ENCODE measurements at places on chromosomes 4 and X.

- peaks cover 24% of the 10 kb centered on the region for H3K4me1 ChIP-seq
- no peak for DNase-seq
- H3K27me3 ChIP-seq, result peaks cover 95% of the 10 kb centered on the region
These were observed 11.3 kb downstream of the SHOX start for GRCh38 chrX:641671-642435.

DNA sequence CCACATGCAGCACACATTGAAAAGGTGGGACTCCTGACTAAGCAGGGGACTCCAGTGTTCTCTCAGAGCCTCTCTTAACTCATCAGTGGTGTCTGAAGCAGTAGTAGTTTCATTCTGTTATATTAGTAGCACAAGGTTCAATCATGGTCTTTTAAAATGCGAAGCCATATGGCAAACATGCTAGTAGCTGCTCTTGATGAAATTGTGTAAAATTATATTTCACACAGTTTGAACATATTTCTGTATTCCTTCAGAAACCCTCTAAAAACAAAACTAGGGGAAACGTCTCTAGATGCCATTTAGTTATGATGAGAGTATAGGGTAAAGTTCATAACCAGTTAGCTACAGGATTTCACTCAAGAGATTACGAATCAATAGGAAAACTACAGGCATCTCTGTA is 176.9 kb downstream of the DCTD start:
- H3K36me3 ChIP-seq, result peaks cover 12% of the 10 kb centered on the region
- H3K4me1 ChIP-seq, result peaks cover 15% of the 10 kb centered on the region
- H3K27ac ChIP-seq, result no peak overlapping the region
- no peaks in the 10 kb centered on the region for H3K27me3 ChIP-seq
- no peak overlapping the region for H3K4me3 ChIP-seq

- H3K4me3 ChIP-seq, result no peak overlapping the region
- H3K4me1 ChIP-seq, result no peaks in the 10 kb centered on the region
- no peak overlapping the region for H3K27ac ChIP-seq
- H3K27me3 ChIP-seq, result no peaks in the 10 kb centered on the region
These were observed 715.7 kb upstream of the HTR2C start for GRCh38 chrX:113868177-113868576.

GRCh38 chrX:1486749-1487361 is 34.1 kb upstream of the ASMTL start:
- peaks cover 15% of the 10 kb centered on the region for H3K4me1 ChIP-seq
- no peak for DNase-seq
- H3K36me3 ChIP-seq, result peaks cover 3% of the 10 kb centered on the region

DNA sequence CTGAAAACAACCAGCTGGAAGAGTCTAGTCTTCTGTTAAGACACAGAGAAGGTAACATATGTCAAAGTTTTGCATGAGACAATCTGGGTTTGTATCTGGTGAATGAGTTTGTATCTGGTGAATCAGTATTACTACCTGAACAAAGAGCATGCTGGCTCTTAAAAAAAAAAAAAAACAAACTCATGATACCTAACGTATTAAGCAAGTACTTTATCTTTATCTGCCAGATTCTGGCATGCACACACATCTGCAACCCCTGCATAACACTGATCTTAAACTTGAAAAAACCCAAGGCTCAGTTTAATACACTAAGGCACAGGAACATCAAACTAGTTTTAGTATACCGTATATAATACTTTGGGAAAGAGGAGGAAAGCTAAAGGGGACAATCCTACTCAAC is 5.8 kb downstream of the YTHDC1 start:
- no peak overlapping the region for H3K4me3 ChIP-seq
- peaks cover 37% of the 10 kb centered on the region for H3K4me1 ChIP-seq
- no peak overlapping the region for H3K27ac ChIP-seq
- no peaks in the 10 kb centered on the region for H3K36me3 ChIP-seq
- H3K27me3 ChIP-seq, result no peaks in the 10 kb centered on the region

DNA sequence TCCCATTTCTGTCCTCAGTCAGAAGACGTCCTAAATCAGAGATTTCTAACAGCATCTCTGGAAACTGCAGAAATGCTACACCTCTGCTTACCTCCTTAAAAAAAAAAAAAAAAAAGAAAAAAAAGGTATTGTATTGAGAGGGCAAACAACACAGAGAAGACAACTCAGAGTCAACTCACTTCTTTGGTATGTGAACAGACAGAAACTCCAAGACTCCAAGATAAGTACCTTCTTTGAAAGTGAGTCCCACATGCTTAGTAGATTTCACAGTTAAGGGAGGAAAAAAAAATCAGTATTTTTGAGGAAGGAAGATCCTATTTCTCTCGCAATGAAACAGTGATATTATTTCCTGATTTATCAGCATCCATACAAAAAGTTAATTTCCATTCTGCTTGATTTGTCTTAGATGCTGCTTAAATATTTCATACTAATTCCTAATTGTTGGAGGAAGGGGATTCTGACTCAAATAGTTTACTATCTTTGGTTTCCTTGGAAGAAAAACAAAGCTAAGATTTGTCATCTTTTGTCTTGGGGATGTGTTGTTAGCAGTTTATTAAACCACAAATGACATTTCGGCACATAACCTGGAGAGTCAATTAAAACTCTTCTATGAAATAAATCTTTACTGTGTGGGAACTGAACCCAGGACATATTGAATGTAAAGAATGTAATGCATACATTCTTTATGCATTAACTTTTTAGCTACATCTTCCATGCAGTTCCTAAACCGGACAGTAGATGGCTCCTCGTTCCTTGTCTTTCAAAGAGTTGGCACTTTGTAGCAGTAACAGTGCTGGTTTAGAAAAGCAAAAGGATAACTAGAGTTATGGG is 4.7 kb downstream of the RASGEF1B start:
- no peaks in the 10 kb centered on the region for H3K36me3 ChIP-seq
- peak; percentile 83 for DNase-seq
- H3K27ac ChIP-seq, result no peak overlapping the region
- peak overlapping the region; percentile 14 for H3K4me3 ChIP-seq

DNA sequence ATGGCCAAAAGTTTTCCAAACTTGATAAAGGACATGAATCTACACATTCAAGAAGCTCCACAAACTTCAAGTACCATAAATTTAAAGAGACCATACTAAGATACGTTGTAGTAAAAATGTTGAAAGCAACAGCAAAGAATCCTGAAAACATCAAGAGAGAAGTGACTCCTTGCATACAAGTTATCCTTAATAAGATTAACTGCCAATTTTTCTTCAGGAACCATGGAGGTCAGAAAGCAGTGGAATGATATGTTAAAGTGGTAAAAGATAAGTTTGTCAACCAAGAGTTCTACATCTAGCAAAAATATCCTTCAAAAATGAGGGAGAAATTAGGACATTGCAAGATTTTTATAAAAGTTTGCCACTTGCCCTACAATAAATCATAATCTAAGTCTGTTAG is 43.3 kb downstream of the BMP15 start:
- no peak overlapping the region for H3K27ac ChIP-seq
- no peaks in the 10 kb centered on the region for H3K27me3 ChIP-seq
- H3K4me1 ChIP-seq, result no peaks in the 10 kb centered on the region
- no peak overlapping the region for H3K4me3 ChIP-seq

DNA sequence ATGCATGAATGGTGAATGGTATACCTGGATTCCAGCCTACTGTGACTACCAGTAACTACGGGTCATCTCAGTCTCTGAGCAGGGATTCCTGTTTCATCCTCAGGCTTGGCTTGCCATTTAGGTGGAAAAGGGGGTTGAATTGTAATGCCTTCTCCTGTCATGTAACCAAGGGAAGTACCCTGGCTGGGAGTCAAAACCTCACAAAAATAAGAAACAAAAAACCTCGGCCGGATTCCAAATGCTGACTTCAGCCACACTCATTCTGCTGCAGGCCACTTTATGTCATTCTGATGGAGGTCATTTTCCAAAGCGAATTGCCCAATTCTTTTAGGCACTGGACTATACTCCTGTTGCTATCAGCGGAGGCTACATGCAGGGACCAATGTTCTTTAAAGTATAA is 324.7 kb downstream of the LDB2 start:
- no peaks in the 10 kb centered on the region for H3K27me3 ChIP-seq
- H3K4me1 ChIP-seq, result no peaks in the 10 kb centered on the region
- DNase-seq, result no peak

DNA sequence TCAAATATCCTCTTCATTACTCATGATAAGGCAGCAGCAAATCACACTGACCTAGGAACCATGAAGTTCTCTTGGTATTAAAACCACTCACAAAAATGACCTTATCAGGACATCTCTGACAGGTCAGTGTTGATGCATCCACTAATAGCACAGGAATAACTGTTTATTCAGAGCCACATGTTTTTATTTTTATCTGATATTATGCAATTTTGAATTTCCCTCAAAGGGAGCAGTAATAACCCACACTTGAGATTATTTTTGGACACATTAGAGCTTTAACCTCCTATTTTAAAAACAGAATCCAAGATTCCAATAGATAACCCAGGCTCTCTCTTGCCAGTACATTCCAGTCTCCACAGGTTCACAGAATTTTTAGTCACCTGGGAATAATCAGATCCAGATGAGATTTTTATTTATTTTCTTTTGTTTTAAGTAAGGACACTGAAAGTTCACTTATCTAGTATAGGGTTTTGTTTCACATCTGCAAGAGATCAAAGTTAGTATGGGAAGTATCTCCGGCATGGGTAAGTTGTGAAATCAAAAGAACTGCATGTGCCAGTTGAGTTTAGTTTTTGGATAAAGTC is 36.3 kb upstream of the MYOZ2 start:
- H3K4me3 ChIP-seq, result no peak overlapping the region
- peaks cover 16% of the 10 kb centered on the region for H3K4me1 ChIP-seq
- DNase-seq, result no peak
- H3K36me3 ChIP-seq, result peaks cover 4% of the 10 kb centered on the region
- no peak overlapping the region for H3K27ac ChIP-seq

- DNase-seq, result no peak
- peaks cover 8% of the 10 kb centered on the region for H3K36me3 ChIP-seq
- H3K27ac ChIP-seq, result no peak overlapping the region
- no peak overlapping the region for H3K4me3 ChIP-seq
These were observed 1532.4 kb upstream of the TENM3 start for GRCh38 chr4:180710628-180711337.

- no peaks in the 10 kb centered on the region for H3K27me3 ChIP-seq
- H3K27ac ChIP-seq, result no peak overlapping the region
- H3K4me1 ChIP-seq, result peaks cover 13% of the 10 kb centered on the region
- no peak overlapping the region for H3K4me3 ChIP-seq
- H3K36me3 ChIP-seq, result no peaks in the 10 kb centered on the region
These were observed 161.3 kb upstream of the KIT start for GRCh38 chr4:54496412-54496811.

GRCh38 chr4:162403419-162403818 is 239.6 kb upstream of the FSTL5 start:
- no peak for DNase-seq
- no peaks in the 10 kb centered on the region for H3K27me3 ChIP-seq
- no peak overlapping the region for H3K27ac ChIP-seq
- no peak overlapping the region for H3K4me3 ChIP-seq
- H3K4me1 ChIP-seq, result peaks cover 6% of the 10 kb centered on the region

- no peaks in the 10 kb centered on the region for H3K4me1 ChIP-seq
- no peaks in the 10 kb centered on the region for H3K27me3 ChIP-seq
- no peak overlapping the region for H3K4me3 ChIP-seq
- H3K36me3 ChIP-seq, result no peaks in the 10 kb centered on the region
- DNase-seq, result no peak
These were observed 17.8 kb downstream of the HMGB3 start for GRCh38 chrX:151000861-151001331.

- DNase-seq, result no peak
- H3K27ac ChIP-seq, result no peak overlapping the region
- H3K27me3 ChIP-seq, result peaks cover 12% of the 10 kb centered on the region
- H3K4me3 ChIP-seq, result no peak overlapping the region
These were observed 25.9 kb downstream of the MXRA5 start for GRCh38 chrX:3320471-3321046.

DNA sequence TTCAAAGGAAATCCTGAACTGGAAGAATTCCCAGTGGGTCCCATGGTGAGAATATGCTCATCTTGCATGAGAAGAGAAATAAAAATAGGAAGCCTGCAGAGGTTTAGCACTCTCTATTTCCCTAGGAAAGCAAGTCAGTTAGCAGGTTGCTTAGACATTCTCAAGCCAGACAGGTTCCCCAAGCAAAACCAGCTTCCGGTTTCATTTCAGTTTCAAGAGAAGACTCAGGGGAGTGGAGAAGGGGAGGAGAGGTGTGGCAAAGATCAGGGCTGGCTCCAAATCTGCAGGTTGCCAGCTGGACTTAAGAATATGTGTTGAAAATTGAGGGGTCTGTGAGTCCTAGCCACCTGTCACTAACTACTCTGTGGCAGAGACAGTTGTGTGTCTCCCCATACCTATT is 107.5 kb downstream of the CLNK start:
- H3K36me3 ChIP-seq, result no peaks in the 10 kb centered on the region
- H3K4me1 ChIP-seq, result peaks cover 23% of the 10 kb centered on the region
- no peak overlapping the region for H3K4me3 ChIP-seq
- H3K27ac ChIP-seq, result no peak overlapping the region

GRCh38 chrX:42824541-42824940 is 46.6 kb upstream of the PPP1R2C start:
- peaks cover 3% of the 10 kb centered on the region for H3K36me3 ChIP-seq
- no peak overlapping the region for H3K27ac ChIP-seq
- H3K27me3 ChIP-seq, result no peaks in the 10 kb centered on the region

DNA sequence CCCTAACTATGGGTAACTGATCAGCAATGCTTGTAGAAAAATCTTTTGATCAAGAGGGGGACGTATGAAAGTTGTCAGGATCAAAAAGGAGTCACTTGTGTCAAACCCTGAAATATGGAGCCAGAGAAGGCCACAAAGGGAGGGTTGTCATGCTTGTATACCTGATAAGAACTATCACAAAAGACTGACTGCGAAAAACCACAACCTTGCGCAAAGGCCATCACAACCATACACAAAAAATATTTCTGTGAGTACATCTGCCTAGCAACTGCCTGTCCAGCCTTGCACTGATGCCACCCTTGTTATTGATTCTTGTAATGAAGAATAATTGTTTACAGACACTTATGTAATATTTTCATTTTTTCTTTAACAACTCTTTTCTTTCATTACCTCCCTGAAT is 22.8 kb upstream of the EIF4E start:
- no peak overlapping the region for H3K4me3 ChIP-seq
- no peak for DNase-seq
- no peaks in the 10 kb centered on the region for H3K36me3 ChIP-seq
- H3K27me3 ChIP-seq, result no peaks in the 10 kb centered on the region

DNA sequence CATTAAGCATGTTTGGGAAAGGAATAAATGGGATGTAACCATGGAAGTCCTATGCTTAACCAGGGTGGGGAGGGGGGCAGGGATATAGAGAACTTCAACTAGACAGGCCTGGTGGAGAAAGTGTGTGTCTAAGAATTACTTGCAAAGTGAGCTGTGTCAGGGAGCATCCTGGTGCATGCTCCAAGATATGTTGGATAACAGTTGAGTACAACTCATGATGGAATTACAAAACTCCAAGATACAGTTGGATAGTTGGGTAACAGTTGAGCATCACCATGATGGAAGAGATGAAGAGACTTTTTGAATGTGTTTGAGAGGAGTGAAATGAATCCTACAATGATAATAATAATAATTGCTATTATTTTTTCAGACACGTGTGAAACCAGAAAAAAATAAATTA is 26.1 kb upstream of the ACSL1 start:
- no peaks in the 10 kb centered on the region for H3K4me1 ChIP-seq
- no peak overlapping the region for H3K4me3 ChIP-seq
- no peak for DNase-seq
- H3K27me3 ChIP-seq, result peaks cover 7% of the 10 kb centered on the region
- H3K27ac ChIP-seq, result no peak overlapping the region

GRCh38 chrX:136121788-136122187 is 25.5 kb upstream of the FHL1 start:
- no peaks in the 10 kb centered on the region for H3K27me3 ChIP-seq
- no peaks in the 10 kb centered on the region for H3K4me1 ChIP-seq
- no peaks in the 10 kb centered on the region for H3K36me3 ChIP-seq
- no peak overlapping the region for H3K27ac ChIP-seq
- DNase-seq, result no peak

- no peaks in the 10 kb centered on the region for H3K36me3 ChIP-seq
- H3K27me3 ChIP-seq, result no peaks in the 10 kb centered on the region
- no peak overlapping the region for H3K27ac ChIP-seq
- no peak overlapping the region for H3K4me3 ChIP-seq
These were observed 31.7 kb downstream of the COQ2 start for GRCh38 chr4:83252782-83253405.

Data from neural crest cell (in vitro differentiated cells).